ENCODE measurements at places on chromosomes 5 and 9.

DNA sequence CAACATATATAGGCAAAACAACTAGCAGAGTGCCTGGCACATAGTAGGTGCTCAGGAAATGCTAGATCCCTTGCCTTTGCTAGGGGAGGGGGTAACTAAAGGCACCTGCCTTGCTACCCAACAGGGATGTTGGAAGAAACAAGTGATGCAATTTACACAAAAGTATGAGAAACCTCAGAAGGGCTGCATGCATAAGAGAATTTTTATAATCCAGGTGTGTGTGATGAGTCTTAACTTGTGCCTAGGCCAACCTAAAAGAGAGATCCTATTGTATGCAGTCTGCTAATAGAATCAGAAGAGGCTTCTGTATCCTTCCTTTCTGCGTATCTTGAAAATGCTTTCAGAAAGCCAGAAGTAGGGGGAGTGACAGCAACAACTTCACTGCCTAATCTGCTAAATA is 135.9 kb downstream of the SLIT3 start:
- no peak for DNase-seq

- DNase-seq = peak; percentile 79
Observed at GRCh38 chr5:141369994-141370848, at the start of gene PCDHGB3. TSS of gene PCDHGB3 (plus strand) at chr5:141370242. CDS start at chr5:141370395, 153 bp downstream.

DNA sequence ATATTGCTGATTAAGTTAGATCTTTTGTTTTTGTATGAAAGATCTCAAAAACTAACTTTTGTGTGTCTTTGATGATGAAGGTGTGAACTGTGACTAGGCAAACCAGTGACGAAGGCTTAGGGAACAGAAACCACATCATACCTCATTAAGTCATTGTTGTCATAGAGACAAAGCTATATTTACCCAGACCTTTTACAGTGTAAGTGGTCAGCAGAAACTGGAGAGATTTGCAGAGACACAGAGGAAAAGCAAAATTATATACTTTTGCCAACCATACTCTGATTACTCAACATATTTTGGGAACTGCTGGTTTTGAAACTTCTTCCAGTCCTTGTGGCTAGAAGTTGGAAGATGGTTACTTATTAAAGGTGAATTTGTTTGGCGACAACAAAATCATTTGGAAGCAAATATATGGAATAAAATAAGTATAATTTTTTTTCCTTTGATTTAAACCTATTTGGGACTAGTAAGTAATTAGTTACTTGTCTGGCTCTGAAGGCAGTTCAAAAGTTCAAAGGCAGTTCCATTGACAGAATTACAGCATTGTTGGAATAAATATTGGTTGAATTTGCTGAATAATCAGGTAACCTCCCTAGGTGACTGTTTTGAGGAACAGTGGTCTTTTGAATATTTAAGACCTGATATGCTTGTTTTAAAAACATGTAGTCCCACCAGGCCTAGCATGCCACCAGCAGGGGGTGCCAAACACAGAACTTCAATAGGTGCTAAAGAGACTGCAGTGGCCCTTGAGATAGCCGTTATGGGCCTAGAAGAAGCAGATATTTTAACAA is 103.8 kb downstream of the RPS23 start:
- peak; percentile 68 for DNase-seq

GRCh38 chr5:125421006-125421405 is 674.6 kb upstream of the ZNF608 start:
- DNase-seq = no peak

DNA sequence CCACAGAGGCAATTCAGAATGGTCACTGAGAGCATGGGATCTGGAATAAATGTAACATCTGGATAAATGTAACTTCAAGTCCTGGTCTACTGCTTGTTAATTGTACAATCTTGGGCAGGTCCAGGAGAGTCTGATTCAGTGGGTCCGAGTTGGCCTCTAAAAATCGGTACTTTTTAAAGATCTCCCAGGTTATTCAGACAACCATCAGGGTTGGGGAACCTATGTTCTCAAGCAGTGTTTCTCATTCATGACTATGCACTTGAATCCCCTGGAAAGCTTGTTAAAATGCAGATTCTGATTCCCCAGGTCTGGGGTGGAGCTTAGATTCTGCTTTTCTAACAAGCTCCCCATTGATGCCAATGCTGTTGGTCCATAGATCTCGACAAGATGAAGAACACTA is 14.8 kb downstream of the ANXA1 start:
- no peak for DNase-seq

DNA sequence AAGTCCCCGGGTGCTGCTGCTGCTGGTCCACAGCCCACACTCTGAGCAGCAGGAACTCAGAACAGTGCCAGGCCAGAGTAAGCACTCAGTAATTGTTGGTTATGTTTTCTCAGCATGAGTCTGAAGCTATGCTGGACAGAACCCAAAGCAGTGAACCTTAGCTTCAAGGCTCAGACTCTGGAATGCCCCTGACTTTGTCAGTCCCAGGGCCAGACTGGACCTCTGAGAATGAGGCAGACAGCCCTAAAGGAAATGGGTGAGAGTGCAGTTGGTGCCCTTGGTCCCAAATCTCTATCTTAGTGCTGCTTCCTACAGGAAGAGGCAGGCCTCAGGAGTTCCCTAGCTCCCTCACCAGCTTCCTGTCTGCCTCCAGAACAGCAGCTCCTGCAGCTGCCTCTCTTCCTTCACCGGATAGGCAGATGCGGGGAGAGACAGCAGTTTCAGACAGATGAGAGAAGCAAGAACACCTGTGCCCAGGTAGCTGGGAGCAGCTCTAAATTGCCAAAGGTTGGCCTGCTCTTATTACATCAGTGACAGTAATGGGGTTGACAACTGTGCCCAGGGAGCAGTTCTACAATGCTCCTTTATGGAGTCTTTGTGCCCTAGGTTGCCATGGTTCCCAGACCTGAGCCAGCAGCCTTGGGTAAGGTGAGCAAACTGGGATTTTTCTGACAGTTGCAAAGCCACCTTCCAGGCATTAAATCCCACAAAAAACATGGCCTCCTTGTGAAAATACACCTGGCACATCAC is 82.2 kb upstream of the CXCL14 start:
- DNase-seq = peak; percentile 5

- DNase-seq = peak; percentile 89
Observed at GRCh38 chr5:138035605-138036537, 3.0 kb upstream of the FAM13B start.

DNA sequence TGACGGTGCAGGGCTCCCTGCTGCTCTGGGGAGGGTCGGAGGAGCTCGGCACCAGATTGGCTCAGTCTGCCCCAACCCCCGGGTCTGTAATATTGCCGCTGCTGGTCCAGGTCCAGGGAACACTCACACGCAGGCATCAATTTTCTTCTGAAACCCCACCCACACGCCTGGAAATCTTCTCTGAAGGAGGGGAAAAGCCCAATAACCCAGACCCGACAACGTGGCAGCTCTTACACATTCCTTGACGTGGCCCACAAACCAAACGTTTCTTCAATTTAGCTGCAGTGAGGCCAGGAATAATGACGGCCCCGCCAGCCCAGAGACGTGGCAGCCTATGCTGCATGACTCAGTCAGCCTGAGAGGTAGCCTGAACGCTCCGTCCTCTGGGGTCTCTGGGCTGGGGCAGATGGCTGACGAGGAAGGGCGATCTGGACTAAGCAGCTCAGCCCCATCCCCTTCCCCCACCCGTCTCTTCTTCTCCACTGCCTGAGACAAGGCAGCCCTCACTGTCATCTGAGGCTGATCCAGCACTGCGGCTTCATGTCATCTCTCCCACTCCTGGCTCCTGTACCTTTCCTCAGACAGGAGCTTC is 9.9 kb upstream of the SPARC start:
- peak; percentile 100 for DNase-seq

DNA sequence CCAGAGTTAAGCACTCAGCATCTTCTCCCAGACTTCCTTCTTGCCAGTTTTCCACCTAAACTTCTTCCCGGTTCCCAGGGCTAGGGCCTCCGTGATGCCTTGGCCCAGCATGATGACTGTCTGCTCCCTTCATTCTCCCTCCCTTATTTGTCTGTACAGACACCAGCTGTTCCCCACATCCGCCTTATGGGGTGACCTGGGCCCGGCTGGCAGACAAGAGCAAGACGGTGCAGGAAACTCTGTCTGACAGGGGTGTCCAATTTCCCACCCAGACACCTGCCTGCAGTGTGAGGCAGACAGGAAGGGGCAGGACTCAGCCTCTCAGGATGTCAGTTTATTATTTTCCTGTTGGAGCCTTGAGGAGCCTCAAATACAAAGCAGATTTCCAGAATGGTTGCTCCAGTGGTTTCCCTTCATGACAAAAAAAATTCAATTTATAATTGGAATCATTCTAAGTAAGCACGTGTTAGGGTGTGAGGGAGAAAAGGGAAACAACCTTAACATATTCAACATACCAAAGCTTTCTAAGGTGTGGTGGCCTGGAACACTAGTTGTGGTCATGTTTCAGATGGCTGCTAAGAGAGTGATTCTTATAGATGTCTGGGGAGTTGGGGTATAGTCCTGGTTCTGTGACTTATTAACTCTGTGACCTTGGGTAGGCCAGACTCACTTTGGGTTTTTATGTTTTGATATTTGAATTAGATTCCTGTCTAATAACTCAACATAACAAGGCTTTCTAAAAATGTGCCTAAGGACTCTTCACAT is 234.5 kb downstream of the PAPPA start:
- DNase-seq = peak; percentile 52

DNA sequence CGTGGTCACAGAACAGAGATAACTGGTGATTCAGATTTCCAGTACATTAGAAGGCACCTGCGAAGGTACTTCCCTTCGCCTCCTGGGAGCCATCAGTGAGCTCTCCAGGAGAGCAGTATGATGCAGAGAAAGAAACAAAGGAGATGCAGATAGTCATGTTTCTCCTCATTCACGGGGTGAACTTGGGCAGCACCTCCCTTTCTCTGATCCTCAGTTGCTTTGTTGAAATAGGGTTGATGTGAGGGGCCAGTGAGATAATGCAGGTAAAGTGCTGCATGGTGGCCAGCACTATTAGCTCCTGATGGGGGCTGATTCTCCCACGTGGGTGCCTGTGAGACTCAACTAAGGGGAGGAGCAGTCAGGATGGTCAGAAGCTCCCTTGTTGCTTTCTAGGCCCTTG is 46.6 kb upstream of the ZNF169 start:
- DNase-seq = no peak

DNA sequence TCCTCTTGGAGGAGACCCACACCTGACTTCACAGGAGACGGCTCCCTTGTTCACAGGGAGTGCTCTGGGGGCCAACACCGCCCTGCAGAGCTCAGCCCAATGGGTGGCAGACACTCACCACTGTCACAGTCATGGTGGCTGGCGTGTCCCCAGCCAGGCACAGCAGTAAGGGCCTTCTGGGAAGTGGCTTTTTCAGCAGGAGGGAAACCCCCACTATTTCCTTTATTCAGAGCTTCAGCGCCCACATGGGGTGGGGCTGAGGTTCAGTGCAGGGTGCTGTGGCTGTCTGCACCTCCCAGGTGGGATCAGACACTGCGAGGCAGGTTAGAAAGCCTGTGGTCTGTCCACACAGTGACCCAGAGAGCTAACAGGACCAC is 3.6 kb upstream of the SNAPC4 start:
- no peak for DNase-seq

- DNase-seq = no peak
Observed at GRCh38 chr5:133662578-133662977, 50.2 kb upstream of the FSTL4 start.

- DNase-seq = peak; percentile 72
Observed at GRCh38 chr9:77386187-77386586, 208.9 kb downstream of the VPS13A start.

- DNase-seq = no peak
Observed at GRCh38 chr5:138408023-138408422, 30.8 kb upstream of the REEP2 start.

GRCh38 chr9:84254972-84255371 is 85.6 kb downstream of the SLC28A3 start:
- no peak for DNase-seq

DNA sequence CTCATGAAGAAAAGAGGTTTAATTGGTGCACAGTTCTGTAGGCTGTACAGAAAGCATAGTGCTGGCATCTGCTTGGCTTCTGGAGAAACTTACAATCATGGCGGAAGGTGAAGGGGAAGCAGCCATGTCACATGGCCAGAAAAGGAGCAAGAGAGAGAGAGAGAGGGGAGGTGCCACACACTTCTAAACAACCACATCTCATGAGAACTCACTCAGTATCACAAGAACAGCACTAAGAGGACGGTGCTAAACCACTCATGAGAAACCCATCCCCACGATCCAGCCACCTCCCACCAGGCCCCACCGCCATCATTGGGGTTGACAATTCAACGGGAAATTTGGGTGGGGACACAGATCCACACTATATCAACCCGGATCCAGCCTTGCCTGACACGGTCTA is 28.8 kb upstream of the IER5L start:
- DNase-seq = no peak

GRCh38 chr9:132858751-132859150 is 19.3 kb downstream of the AK8 start:
- no peak for DNase-seq

GRCh38 chr5:120372899-120373298 is 91.2 kb upstream of the PRR16 start:
- peak; percentile 43 for DNase-seq

DNA sequence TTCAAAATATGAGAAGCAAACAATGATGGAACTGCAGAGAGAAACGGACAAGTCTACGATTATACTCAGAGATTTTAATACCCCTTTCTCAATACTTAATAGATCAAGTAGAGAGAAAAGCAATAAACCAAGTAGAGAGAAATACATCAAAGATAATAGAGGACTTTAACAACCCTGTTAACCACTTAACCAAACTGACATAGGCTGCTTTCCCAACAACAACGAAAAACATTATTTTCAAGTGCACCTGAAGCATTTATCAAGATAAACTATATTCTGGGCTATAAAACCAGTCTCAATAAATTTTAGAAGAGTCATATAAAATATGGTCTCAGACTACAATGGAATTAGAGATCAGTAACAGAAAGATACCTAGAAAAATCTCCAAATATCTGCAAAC is 67.4 kb downstream of the GNAQ start:
- DNase-seq = no peak

GRCh38 chr9:106921341-106921899 is 58.5 kb downstream of the ZNF462 start:
- DNase-seq = peak; percentile 54

GRCh38 chr5:14281746-14282181 is 138.6 kb downstream of the TRIO start:
- DNase-seq = peak; percentile 30
